Fibroblast of lung (primary cell): ENCODE measurements at places on chromosomes 16 and 17. TPM values are rescaled to one million over a fixed set of nuclear protein-coding genes. Genes with fewer than 3 reads are reported as not detected.

Gene CA7
- total RNA-seq, result not detected in 2 replicates

Gene FAM83G
- total RNA-seq, result 4.9 and 6.3 TPM in 2 replicates

Gene NOL11
- total RNA-seq, result 21.5 and 30.3 TPM in 2 replicates

Gene IL32
- total RNA-seq, result 4.4 and 5.1 TPM in 2 replicates

Gene USP6
- total RNA-seq, result not detected in 2 replicates

Gene PRAC2
- total RNA-seq, result not detected in 2 replicates

Gene SLC38A8
- not detected in 2 replicates for total RNA-seq

Gene SP6
- total RNA-seq, result under 0.01 TPM in 1 of 2 replicates, not detected in the other

Gene MAF
- total RNA-seq, result 26.7 and 27.7 TPM in 2 replicates
